ENCODE measurements at places on chromosomes 11 and 22.

DNA sequence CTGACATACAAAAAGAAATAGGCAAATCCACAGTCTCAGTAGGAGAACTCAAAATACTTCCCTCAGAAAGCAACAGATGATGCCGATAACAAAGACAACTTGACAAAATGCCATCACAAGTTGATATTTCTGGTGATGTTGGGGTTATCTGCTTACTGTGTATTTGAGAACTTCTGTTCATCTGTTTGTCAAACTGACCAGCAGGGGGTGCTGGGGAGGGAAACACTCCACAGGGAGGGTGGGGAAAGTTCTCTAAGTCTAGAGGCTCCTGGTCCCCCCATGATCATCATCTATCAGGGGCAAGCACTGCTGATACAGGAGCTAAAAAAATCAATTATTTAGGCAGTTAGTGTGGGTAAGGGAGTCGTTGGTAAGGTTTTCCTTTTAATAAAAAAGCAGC, 19.2 kb downstream of the GLYATL1 start:
- DNase-seq: peak; percentile 60

GRCh38 chr22:49588739-49589138, 238.9 kb downstream of the BRD1 start:
- no peak for DNase-seq

- DNase-seq: no peak
These were observed 752 bp downstream of the POU2AF1 start for GRCh38 chr11:111378185-111378860.

DNA sequence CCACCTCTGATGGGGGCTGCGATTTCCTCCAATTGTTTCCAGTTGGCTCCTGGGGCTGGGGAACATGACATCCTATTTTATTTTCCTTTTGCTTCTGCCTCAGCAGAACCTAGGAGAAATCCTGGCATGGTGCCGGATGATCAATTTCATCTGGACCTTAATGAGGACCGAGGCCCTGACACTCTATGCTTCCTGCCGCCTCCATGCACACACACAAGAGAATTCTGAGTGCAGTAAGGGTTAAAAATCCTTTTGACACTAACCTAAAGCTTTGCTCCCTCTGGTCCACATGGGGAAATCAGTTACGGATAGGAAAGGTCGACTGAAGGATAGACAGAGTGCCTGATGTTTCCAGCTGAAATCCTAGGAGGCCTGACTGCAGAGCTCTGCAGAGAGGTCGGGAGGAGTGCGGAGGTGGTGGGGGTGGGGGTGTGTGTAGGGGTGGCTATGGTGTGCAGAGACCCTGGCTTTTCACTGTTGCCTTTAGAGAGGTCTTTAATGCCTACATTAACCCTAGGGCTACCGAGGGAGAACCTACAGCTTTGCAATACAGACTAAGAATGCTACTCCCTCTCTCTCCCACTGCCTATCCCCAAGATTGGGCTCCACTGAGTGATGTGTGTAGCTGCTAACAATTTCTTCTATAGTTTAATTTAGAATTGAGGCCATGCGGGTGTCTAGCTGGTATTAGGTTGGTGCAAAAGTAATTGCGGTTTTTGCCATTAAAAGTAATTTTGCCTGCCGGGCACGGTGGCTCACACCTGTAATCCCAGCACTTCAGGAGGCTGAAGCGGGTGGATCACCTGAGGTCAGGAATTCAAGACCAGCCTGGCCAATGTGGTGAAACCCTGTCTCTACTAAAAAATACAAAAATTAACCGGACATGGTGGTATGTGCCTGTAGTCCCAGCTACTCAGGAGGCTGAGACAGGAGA, 53.6 kb upstream of the INCENP start:
- DNase-seq: no peak

DNA sequence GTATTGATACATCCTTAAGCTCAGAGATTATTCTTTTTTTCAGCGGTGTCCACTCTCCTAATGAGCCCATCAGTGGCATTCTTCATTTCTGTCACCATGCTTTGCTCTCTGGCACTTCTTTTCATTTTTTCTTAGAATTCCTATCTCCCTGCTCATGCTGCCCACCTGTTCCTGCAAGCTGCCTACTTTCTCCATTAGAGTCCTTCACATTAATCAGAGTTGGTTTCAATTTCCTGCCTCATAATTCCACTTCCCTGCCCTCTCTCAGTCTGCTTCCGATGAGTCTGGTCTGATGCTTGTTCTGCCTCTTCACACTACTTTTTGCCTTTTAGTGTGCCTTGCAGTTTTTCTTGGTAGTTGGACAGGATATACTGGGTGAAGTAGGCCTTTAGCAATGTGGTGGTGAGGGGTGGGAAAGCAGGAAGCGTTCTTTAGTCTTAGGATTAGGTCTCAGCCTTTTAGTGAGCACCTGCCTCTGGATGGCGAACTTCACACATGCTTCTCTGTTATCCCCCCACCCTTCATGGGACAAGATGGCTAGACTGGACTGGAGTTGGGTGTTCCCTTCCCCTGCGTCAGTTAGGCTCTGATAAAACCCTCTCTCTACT, 53.6 kb downstream of the CECR2 start:
- no peak for DNase-seq

- DNase-seq: no peak
These were observed 157.9 kb upstream of the SORL1-AS1 start for GRCh38 chr11:121610706-121611105.

Measured in GM20000 (cell line).